ENCODE measurements at places on chromosomes 11 and 22.

- DNase-seq, result no peak
Measured at GRCh38 chr11:64074239-64074638, 38.5 kb downstream of the FLRT1 start.

DNA sequence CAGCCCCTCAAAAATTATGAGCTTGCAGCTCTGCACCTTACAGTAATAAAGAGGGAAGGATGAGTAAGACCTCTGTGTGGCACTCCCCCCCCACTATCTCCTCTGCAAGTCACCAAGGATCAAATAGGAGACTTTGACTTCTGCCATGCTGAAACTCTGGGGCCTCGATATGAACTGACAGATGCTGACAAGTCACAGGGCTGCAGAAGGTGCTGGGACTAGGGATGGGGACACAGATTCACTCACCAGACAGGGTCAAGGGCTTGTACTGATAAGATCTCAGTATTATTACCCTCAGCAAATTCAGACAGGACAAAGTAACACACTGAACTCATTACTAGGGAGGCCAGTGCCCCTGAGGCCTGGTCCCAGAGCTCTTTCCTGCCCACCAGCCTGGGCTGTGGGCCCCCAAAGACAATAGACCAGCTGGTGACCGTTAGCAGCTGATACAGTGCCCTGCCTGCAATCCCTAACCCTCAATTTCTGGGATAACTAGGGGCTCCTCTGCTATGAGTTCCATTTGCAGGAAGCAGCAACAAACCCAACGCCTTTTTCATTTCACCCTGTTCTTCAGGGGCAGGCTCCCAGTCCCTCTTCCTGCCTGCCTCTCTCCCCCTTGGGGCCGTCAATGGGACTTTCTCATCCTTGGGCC, 20.1 kb downstream of the TMPRSS13 start:
- no peak for DNase-seq

DNA sequence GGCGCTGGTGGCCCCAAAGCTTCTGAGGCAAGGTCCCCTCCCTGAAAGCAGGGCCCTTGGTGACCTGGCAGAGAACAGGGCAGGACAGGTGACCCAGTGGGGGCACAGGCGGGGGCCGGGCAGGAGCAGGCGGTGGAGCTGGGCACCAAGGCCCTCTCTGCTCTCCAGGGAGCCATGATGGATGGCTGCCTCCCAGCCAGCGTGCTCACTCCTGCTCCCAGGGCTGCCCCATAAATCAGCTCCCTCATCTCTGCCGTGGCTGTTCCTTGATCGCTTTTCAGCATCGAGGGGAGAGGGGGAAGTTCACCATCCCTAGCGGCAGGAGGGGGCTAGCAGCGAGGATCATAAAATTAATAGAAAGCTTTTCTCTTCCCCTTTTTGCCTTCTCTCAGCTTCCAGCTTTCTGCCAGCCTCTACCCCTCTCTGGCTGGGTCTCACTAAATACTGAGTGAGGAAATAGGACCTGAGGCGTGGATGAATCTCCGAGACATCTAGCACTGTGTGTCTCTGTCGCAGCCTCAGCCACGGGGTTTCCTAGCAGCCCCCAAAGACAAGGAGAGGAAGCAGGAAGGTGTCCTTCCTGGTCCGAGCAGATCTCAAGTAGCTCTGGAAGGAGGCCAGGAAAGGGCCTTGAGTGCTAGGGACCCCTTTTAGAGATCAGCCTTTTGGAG, 22.2 kb upstream of the ELFN2 start:
- no peak for DNase-seq

DNA sequence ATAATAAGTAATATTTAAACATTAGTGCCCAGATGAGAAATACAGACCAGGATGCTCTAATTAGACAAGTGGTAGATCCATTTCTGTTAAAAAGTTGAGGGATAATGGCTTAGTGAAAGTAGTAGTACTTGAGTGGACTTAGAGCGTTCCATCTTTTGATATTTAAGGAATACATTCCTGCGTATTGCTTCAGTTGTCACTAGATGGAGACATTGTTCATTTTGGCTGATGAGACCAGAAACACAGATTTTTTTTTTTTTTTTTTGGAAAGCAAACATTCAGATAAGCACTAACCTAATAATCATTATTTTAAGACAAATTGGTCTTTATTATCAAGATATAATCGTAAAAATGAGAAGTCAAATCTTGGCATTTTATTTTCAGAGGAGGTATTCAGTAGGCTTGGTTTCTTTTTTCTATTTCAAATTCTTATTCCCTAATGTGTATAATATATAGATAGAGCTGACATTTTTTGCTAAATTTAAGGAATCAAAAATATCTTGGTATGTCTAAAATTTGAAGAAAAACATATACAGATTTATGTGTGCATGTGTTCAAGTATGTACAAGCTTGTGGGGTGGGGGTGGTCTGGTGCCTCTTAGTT, 92.9 kb downstream of the DYNC2H1 start:
- DNase-seq, result no peak
